ENCODE measurements at places on chromosomes 11 and 22.

DNA sequence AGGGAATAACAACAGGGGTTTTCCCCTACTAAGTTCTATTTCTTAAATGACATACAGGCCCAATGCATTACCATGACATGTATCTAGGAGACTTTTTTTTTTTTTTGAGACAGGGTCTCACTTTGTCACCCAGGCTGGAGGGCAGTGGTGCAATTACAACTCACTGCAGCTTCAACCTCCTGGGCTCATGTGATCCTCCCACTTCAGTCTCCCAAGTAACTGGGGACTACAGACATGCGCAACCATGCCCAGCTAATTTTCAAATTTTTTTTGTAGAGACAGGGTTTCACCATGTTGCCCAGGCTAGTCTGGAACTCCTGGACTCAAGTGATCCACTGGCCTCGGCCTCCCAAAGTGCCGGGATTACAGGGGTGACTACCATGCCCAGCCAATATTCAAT is 7.5 kb downstream of the CPSF7 start:
- DNase-seq: no peak

DNA sequence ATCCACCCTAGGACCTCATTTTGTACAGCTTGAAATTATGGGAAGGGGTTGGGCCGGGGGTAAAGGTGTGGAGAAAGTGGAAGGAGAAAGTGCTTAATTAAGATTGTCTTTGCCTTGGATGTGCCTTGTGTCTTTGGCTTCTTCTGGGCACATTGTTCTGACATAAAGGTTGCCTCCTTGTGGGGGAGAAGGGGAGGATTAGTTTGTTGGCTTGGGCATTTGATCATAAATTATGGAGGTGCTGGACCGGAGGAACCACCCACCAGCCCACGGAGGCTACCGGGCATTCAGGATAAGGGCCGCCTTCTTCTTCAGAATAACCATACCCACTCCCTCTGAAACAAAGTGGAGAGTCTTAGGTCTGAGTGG is 1.3 kb downstream of the PAFAH1B2 start:
- peak; percentile 54 for DNase-seq

GRCh38 chr11:112514011-112514740 is 253.5 kb upstream of the PLET1 start:
- DNase-seq: no peak

- peak; percentile 8 for DNase-seq
Measured at GRCh38 chr11:103315248-103315647, 206.0 kb downstream of the DYNC2H1 start.

GRCh38 chr11:8242118-8242475 is 21.6 kb downstream of the LMO1 start:
- DNase-seq: no peak

DNA sequence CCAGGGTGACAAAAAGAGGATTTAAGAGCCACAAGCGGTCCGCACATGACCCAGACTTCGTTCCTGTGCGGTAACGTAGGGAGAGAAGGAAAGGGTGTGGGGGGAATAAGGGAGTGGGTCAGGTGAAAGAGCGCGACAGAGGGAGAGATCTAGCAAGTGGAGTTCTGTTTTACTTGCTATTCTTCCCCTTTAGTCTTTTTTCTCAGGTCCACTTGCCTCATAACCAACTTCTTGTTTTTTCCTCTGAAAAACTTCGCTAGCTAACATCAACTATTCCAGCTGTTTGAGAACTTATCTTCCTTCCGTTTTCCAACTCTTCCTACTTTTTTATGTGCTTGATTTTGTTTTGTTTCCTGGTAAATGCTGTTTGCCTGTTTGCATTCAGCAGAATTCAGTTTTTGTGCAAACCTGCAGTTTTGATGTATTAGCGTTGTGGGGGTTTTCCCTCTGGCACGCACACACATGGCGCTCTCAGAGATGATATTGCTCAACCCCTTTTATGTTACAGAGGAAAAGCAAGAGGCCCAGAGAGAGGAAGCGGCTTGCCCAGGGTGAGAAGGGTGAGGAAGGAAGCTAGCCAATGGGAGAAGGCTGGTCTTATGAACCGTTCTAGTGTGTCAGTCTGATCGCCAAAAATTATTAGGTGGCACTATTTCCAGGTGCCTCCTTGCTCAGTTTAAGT is 592 bp upstream of the CTSC start:
- DNase-seq: peak; percentile 57

DNA sequence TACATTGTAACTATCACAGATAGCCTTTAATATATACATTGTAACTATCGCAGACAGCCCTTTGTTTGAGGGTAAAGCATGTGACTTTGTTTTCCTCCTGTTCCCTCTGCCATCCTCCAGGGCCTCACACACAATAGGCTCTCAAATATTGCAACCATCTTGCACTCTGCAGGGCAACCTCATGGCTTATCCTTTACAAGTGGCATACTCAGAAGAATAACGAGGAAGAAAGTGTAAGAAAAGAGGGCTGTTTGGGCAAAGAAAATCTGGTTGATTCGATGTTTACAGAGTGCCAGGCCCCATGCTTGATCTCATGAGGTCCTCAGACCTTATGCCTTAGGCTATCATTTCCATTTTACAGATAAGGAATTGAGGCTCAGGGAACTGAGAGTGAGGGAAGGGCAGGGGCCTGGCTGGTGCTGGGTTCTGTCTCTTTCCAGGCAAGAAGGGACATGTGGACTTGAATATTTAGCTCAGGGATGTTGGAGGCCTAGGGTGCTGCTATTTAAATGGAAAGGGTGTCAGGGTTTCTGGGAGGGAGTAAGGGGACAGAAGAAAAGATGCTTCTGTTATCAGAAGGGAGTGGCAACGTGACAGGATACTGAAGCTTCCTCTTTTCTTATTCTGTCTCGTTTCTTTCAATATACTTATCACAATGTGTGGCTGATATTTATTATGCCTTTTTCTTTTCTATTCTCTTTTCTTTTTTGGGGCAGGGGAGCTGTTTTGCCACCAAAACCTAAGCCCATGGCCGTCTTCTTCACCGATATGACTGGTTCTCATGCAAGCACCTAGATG is 1.1 kb upstream of the SAMM50 start:
- no peak for DNase-seq

DNA sequence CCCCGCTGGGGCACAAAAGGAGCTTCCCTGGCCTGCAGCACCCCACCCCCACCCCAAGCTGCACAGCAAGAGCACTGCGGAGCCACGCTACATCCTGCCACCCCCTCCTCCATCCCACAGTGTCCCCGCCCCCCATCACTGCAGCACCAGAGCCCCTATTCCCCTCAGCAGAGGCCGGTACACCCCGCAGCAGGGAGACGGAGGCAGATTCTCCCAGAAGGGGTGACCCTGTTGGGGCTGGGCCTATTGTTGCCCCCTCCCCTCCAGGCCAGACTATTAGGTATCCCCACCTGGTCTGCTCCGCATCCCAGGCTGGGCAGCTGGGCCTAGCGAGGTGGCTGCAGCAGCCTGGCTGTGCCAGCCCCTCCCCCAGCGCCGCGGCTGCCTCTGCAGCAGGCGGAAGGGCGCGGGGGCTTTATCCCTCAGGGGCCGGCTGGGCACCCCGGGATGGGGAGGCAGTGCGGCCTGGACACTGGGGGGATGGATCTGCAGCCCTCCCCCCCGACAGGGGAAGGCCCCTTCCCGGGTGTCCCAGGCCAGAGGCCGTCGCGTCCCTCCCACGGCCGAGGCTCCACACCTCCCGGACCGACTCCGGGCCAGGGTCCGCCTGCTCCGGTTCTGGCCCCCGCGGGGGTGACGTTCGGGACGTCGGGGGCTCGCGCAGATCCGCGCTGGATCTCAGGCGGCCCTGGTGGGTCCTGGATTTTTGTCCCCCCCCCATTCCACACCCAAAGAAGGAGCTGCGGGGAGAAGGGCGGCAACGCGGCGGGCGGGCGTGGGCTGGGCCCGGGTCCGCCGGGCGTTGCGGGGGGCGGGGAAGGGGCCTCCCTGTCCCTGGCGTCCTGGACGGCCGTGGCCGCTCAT is 943 bp downstream of the DUSP8 start:
- peak; percentile 6 for DNase-seq

- no peak for DNase-seq
Measured at GRCh38 chr11:6474806-6475500, 1.2 kb upstream of the TRIM3 start.

GRCh38 chr11:82045748-82046457 is 687.8 kb downstream of the FAM181B start:
- no peak for DNase-seq

DNA sequence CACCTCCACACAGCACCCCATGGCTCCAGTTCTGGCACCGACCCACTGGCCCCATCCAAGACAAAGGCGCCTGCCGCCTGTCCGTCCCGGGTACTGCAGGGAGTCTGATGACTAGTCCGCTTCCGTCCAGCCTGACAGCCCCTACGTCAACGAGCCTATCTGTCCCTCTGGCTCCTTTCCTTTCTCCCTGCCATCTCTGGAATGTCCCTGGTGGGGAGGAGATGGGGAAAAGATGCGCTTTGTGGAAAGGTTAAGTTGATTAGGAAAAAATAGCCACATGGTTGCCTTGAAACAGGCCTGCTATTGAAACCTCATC is 10.4 kb downstream of the PDGFB start:
- no peak for DNase-seq

DNA sequence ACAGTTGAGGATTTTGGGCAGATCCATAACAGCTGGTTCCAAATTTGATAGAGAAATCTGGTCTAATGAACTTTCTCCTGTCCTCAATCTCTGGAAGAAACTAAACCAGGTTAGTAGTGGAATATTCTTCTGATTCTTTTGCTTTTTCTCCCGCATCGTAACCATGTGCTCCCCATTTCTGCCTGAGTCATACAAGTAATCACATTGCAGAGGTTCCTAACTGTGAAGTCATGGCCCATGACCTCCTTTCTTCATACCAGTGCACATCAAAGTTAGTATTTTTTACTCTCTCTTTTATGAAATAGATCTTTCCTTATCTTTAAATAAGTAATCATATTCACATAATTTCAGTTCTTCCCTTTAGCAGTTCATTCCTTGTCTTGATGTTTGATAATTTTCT is 249.0 kb downstream of the DYNC2H1 start:
- DNase-seq: peak; percentile 3

- no peak for DNase-seq
Measured at GRCh38 chr11:30345644-30346043, 22.7 kb downstream of the ARL14EP start.

- no peak for DNase-seq
Measured at GRCh38 chr11:82043316-82043715, 690.3 kb downstream of the FAM181B start.

DNA sequence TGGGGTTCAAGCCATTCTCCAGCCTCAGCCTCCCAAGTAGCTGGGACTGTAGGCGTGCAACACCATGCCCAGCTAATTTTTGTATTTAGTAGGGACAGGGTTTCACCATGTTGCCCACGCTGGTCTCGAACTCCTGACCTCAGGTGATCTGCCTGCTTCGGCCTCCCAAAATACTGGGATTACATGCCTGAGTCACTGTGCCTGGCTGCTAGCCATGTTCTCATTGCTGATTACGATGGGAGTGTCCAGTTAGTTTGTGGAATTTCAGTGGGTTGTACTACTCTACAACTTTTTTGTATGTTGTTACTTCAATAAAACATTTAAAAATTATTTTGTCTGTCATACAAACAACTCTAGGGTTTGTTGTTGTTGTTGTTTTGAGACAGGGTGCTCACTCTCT is 4.8 kb upstream of the VPS11 start:
- no peak for DNase-seq

DNA sequence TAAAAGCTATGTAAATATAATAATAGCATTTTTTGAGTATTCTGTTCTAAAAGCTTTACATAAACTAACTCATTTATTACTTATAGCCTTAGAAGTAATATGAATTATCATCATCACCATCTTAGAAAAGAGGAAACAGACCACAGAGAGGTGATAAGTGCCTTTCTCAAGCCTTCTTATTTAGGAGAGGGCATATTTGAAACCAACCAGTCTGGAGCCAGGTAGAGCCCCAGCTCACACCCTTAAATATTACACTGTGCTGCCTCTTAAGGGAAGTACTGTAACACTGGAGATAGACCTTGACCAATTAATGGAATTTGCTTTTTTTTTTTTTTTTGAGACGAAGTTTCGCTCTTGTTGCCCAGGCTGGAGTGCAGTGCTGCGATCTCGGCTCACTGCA is 2.3 kb downstream of the BCO2 start:
- no peak for DNase-seq

DNA sequence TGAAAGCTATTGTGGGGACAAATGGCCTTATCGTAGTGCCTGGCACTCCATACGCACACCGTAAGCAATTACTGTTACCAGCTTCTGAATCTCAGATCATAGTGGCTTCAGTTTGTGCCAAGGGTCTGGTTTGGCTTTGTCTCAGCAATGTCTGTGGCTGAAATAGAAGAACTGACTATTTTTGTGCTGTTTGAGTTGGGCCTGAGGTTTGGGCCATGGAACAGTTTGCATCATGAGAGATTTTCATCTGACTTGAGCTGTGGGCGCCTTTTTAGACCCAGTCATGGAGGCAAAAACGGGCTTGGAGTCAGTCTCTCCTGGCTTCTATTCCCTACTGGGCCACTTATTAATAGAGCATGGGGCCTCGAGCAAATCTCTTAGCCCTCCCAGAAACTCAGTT is 121.1 kb upstream of the CRYBB3 start:
- DNase-seq: no peak

DNA sequence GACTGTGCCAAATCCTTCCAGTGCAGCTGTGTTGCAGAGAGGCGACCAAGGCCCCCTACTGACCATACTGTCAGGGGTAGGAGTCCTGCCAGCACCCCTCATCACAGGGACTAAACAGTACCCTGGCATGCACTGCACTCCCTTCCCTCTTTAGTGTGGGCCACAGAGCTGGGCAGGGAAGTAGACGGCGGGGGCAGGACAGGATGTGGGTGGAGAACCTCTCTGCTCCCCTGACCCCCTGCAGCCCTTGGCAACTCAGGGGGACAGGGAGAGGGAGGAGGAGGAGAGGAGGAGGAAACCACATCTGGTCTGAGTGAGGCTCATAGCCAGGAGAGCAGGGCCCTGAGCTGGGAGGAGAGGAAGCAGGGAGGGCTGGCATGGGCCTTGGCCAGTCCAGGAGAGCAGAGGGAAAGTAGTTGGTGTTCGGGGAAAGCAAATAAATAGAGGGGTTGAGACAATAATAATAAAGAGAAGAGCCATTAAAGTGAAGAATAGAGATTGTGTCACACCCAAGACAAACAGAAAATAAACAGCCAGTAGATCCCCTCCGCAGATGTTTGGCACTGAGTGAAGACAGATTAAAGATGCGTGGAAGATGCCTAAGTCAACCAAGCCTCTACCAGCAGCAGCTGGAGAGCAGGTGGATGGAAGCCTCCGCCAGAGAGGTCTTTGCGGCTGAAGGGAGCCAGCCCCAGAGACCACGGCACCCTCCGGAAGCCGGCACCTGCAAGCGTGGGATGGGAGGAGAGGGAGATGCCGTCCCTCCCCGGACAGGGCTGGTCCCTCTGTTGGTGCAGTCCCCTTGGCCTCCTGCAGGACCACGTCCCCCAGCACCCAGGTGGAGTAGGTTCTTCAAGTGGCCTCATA is 61.5 kb downstream of the RPUSD4 start:
- DNase-seq: peak; percentile 18

- DNase-seq: peak; percentile 90
Measured at GRCh38 chr11:15816260-15816871, 540.0 kb downstream of the SOX6 start.

- no peak for DNase-seq
Measured at GRCh38 chr11:3232956-3233355, 739 bp upstream of the MRGPRE start.

- no peak for DNase-seq
Measured at GRCh38 chr22:50245214-50246072, 620 bp upstream of the TUBGCP6 start.

Data from kidney glomerular epithelial cell (primary cell).